Endothelial cell (in vitro differentiated cells): ENCODE measurements at places on chromosomes 2 and 18. TPM values are rescaled to one million over a fixed set of nuclear protein-coding genes. Genes with fewer than 3 reads are reported as not detected.

DNA sequence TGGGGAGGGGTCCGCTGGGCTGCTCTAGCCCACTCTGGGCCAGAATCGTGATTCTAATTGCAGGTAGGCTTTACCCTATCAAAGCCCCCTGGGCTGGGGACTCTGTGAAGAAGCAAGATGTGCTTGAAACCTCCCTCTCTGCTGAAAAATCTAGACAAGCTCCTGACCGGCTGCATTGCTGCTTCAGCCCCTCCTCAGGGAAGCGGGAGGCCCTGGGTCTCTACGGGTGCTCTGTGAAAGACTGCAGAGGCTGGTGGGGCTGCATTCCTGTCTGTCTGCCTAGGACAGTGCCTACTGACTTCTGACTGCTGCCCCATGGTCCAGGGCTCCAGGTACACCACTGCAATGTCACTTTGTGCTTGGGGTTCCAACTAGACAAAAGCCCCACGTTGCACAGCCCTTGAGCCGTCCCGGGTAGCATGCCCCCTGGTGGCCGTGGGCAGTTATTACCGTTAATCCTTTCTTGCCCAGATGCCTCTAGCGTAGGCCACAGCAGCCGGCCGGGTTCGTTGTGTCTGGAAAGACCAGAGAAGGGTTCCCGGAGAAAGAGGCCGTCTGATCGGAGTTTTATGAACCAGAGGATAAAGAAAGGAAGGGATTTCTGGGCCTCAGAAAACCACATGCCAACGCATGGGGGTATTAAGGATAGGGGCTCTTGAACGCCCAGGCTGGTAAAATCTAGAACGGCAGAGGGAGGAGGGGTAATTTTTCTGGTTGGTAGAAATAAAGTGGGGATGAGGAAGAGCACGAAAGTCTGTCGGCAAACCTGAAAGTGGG, 15.9 kb upstream of the C1QL2 start:
- peak; percentile 80 for DNase-seq

DNA sequence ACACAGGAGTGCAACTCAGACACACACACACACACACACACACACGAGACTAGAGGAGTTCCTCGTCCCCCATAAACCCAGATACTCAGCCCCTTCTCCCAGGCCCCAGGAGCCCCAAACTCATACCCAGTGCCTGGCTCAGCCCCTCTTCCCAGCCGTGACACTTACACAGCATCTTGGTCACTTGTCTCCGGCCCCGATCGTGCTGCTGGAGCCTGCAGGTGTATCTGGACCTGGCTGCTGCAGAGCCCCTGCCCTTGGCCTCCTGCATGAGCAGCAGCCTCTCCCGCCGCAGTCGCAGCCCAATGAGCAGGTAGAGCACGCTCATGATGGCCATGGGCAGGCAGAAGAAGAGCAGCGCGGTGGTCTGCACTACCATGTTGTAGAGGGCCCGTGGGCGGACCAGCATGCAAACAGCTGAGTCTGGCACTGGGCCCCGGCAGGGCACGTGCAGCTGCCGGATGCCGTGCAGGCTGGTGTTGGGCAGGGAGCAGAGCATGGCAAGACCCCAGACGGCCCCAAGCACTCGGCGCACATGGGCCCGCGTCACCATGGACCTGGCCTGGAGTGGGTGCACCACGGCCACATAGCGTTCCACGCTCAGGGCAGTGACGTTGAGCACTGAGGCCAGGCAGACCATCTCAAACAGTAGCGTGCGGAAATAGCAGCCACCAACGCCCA, 2.1 kb downstream of the NMUR1 start:
- no peak for DNase-seq

DNA sequence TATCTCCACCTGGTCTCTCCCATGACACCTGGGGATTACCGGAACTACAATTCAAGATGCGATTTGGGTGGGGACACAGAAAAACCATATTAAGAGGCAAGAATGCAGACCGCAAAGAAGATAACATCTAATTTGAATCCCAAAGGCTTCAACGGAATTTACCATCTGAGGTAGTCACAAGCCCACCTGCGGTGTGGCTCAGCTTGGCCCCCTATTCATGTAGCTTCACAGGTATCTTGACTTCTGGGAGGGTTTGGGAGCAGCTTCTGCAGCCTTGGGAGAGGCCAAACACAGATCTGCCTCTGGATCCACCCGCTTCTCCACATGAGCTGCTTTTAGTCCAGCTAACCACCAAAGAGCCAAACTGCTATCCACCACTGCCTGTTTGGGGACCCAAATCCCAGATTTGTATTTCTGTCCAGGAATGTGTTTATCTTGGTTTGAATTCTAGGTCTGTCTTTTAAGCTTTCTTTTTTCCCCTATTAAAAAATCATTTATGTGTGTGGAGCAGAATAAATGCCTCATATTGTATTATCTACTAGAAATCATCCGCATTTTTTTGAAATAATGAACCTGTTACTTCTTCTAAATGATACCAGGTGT, 247.6 kb downstream of the DLGAP1 start:
- DNase-seq = no peak

- no peak for DNase-seq
Observed at GRCh38 chr2:64338910-64339500, 115.0 kb upstream of the LGALSL start.

DNA sequence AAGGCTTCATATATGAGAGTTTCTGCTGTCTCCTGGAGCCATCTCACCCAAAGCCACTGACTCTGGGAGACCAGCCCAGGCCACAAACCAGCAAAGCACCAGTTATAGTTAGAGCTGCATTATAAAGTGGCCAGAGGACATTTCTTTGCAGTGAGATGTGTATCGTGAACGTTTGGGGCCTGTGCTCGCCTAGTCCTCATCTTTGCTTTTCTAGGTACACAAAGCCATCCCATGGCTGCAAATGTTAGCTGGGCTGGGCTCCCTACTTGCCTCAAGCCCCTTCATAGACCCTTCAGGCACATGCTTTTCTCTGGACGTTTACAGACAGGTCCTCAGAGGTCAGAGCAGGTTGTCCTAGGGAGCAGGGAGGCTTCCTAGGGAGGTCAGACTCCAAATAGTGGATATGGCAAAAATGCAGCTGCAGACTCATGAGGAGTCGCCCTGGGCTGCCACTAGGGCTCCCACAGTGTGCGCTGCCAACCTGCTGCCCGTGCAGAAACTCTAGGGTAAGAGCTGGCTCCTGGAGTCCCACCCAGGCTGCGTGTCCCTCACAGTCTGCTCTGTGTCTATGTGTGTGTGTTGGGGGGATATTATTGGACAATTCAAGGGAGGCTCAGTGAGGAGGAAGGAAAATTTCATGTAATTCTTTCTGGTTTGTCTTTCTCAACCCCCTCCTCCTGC, 141.0 kb downstream of the RPIA start:
- DNase-seq = no peak

DNA sequence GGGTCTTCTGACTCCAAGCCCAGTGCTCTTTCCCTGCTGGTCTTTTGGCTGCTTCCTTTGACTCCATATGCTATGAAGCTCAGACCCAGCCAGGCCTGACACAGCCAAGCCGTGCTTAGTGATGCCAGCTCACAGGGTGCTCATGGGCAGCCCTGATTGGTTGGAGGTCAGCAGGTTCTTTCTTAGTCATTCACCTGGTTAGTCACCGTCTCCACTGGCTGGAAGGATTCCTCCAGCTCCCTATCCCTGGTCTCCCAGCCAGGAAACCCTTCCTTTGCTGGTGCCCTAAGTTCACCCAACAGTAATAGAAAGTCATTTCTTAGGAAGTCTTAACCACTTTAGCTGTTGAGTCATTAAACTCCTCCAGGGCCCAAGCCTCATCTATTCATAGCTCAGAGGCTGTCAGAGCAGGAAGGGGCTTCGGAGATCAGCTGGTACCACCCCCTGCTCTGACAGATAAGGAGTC, 3.9 kb downstream of the KCNK3 start:
- DNase-seq = no peak

- DNase-seq = no peak
Observed at GRCh38 chr18:26409091-26409490, 139.3 kb downstream of the KCTD1 start.

DNA sequence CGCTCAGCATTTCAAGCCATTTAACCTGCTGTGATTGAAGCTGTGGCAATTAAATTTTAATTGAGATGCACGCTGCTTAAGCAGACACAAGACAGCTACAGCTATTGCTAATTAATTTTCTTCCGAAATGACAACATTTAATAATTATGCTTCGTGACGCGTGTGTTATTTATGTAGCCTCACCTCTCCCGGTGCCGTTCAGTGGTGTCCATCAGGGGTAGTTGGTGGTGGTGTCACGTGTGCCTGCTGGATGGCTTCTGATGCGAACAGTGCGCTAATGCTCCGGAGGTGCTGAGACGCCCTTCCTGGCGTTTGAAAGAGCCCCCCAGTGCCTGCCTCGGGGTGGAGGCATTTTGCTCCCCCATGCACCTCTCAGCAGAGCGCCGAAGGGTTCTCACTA, 39.5 kb downstream of the GLI2 start:
- no peak for DNase-seq

GRCh38 chr2:69789772-69790600, 39.5 kb upstream of the GMCL1 start:
- DNase-seq = no peak

GRCh38 chr18:55650363-55650870, 62.4 kb upstream of the TCF4 start:
- no peak for DNase-seq

GRCh38 chr2:44348400-44348799, 12.9 kb downstream of the PREPL start:
- DNase-seq = no peak

DNA sequence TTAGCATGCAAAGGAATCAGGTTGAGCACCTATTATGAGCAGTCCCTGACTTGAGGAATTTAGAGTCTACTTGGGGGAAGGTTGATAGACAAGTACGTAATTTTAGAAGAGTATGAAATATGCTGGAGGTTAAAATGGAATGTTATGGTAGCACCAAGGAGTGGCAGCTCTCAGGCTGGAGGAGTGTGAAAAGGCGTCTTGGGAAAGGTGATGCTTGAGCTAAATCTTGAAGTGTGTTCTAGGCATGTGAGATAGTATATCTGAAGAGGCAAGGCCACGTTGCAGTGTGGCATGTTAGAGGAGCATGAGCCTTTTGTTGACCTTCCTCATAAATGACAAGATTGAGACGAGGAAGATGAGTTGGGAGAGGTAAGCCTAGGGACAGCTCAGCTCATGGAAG, 39.3 kb downstream of the ADAM23 start:
- no peak for DNase-seq

GRCh38 chr2:28681158-28681571, 70.5 kb upstream of the PPP1CB start:
- DNase-seq = no peak

- DNase-seq = no peak
Observed at GRCh38 chr18:43533371-43533770, 256.1 kb upstream of the SYT4 start.

DNA sequence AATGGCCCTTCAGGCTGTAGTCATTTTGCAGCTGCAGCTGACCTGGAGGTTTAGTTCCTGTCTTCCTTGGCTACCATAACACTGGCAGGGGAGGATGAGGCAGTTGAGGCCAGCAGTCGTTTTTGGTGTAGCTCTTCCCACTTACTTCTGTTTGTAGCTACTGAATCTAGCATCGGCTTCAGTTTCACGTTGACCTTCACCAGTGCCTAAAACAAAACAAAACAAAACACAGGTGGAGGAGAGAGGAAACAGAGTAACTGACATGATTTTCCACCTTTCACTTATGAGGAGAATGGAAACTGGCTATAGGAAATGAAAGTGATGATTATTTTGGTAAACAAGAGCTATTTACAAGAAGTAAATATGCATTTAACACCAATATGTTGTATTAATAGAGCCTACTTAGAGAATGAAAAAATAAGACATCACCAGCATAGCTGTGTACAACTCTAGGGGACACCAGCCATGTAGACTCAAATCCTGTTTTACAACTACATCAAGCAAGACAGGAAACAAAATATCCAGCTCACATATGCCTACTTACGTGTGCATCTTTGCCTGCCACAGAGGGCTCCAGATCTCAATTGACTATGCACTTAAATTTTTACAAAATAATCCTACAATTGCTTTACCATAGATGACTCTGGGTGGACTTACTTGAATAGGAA, 236.9 kb downstream of the AGPS start:
- no peak for DNase-seq

DNA sequence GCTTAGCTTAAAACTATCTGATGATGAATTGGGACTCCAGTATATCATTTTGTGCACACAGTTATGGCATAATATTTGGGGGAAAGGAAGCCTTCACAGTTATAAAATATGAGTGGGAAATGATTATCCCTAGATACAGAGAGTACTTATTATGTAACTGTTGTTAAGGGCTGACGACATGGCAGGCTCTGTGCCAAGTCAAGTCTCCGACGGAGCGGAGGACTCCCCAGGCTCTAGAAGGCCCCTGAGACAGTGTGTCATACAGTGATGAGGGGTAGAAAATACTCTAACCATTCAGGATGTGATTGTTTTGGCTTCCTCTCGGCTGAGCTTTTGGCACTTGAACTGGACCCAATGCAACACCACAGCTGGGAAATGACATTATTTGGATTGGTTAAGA, 211.8 kb downstream of the SLC8A1 start:
- DNase-seq = no peak

DNA sequence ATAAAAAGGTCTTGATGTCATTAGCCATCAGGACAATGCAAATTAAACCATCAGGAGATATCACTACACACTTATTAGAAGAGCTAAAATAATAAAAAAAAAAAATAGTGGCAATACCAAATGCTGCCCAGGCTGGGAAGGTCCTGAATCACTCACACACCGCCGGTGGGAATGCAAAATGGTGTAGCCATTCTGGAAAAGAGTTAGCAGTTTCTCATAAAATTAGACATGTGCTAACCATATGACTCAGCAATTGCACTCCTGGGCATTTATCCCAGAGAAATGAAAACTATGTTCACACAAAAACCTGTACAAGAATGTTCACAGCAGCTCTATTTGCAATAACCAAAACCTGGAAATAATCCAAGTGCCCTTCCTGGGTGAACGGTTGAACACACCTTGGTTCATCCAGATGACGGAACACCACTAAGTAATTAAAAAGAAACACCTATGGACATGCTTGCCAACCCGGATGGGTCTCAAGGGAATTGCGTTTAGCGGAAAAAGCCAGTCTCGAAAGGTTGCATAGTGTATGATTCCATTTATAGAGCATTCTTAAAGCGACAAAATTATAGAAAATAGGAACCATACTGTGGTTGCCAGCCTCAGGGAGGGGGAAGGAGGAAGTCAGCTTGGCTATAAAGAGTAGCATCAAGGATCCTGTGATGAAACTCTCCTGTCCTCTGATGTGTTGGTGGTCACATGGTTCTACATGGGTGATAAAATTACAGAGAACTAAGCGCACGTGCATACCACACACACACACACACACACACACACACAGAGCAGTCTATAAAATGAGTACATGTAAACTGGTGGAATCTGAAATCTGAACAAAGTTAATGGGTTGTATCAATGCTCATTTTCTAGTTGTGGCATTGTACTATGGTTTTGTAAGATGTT, 4.6 kb downstream of the MBP start:
- DNase-seq = no peak

Gene SLC40A1
- total RNA-seq = 90.9 TPM

Gene LRRC30
- not detected for total RNA-seq

Gene LRPPRC
- 85.8 TPM for total RNA-seq

Gene RAB27B
- 0.41 TPM for total RNA-seq

Gene ALKAL2
- total RNA-seq = 3.2 TPM

Gene NCKAP5
- 7.4 TPM for total RNA-seq
